ENCODE measurements at places on chromosomes 4 and X.

- no peak for DNase-seq
Measured at GRCh38 chr4:128564081-128564630, 245.3 kb upstream of the JADE1 start.

DNA sequence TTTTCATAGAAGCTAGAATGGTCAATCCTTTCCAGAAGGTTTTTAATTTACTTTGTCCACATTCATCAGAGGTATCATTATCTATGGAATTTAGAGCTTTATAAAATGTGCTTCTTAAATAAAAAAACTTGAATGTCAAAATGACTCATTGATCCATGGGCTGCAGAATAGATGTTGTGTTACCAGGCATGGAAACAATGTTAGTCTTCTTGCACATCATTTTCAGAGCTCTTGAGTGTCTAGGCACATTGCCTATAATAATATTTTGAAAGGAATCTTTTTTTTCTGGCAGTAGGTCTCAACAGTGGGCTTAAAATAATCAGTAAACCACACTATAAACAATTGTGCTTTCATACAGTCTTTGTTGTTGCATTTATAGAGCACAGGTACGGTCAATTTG is 200.3 kb downstream of the FAT4 start:
- DNase-seq = no peak

- DNase-seq = peak; percentile 6
Measured at GRCh38 chrX:14029039-14029424, 660 bp downstream of the GEMIN8 start.

- DNase-seq = no peak
Measured at GRCh38 chr4:676871-677235, 2.5 kb downstream of the MYL5 start.

DNA sequence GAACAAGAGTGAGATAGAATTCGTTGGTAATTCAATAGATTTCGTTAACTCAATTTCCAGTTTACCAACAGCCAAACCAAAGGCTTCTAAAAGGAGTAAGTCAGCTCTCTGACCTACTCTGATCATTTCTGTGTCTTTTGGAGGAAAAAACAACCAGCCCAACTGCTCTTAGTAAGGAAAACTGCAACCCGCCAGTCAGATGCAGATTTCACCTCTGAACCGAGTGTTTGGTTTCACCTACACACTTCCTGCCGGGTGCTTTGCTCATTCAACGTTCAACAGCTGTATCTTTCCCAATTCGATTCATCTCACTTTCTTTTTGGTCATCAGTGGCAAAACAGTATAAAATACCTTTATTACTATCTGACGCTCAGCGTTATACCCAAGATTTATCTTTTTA is 24.5 kb downstream of the TMSB4X start:
- DNase-seq = peak; percentile 12

- no peak for DNase-seq
Measured at GRCh38 chr4:43274376-43274775, 381.9 kb downstream of the GRXCR1 start.

DNA sequence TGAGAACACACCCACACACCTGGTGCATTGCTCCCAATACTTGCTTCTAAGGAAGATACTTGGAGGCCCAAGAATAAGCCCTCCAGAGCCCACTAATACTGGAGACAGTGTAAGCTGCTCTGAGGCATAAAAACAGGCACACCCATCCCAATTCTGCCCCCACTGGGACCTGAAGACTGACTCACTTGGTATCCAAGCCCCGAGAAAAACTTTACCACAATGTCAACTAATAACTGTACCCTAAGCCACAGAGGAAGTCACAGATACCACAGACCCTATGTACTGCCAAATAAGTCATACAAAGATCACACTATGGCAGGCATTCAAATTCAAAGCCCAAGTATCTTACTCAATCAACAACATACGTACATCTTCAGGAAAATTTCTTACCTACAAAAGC is 398.2 kb upstream of the SPANXN1 start:
- no peak for DNase-seq

DNA sequence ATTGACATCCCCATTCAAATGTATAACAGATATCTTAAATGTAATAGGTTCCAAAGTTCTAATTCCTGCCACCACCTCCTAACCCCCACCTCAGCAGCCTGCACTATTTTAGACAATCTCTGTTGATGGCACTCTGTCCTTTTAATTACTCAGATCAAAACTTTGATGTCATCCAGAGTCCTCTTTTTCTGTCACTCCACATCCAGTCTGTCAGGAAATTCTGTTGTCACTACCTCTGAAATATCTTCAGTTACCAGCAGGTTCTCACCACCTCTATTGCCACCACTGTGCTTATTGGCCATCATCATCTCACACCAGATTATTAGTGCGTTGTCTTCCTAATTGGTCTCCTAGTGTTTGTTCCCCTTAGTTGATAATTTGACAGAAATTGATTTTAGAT is 76.2 kb downstream of the PTPN13 start:
- DNase-seq = no peak

DNA sequence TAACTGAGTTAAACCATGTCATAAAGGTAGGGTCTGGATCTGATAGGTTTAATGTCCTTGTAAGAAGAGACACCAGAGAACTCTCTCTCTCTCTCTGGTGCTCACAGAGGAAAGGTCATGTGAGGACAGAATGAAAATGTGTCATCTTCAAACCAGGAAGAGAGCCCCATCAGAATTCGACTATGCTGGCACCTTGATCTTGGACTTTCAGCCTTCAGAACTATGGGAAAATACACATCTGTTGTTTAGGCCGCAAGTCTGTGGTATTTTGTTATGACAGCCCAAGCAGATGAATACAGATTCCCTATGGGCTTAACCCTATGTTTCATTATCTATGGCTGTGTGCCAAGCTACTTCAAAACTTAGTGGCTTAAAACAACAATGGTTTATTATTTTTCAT is 105.5 kb upstream of the DDIT4L start:
- no peak for DNase-seq

- no peak for DNase-seq
Measured at GRCh38 chr4:27894951-27895350, 1034.3 kb downstream of the STIM2 start.

Data from A673 (cell line).